Lung microvascular endothelial cell (primary cell): ENCODE measurements at places on chromosomes 12 and 14. TPM values are rescaled to one million over a fixed set of nuclear protein-coding genes. Genes with fewer than 3 reads are reported as not detected.

DNA sequence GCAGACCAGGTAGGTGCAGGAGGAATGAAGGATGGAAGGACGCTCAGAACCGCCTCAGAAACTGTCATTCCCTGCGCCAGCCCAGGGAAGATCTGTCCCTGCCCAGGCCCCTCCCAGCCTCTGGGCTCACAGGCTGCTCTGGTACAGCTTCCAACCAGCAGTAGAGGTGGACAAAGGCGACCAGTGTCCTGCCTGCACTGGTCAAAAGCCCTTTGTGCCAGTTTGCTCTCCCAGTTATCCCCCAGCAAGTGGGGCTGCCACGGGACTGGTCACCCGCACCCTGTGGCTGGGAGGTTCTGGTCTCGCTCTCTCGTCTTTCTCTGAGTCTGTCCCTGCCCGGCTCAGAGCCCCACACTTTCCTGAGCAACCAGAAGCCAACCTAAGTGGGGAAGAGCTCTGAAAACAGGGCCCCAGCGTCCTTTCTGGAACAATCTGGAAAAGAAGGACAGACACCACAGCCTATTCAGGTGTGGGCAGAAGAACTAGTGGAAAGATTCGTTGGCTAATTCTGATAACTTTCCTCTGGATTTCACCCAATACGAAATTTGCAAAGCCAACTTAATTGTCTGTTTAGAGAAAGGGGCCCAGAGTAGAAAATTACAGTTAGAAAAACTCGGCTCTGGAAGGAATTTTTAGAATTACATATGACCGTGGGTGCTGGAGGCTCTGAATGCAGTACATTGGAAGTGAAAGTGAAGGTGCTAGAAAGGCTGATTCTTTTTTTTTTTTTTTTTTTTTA lies 21.7 kb downstream of the SNRNP35 start:
- no peak for DNase-seq

- no peak for DNase-seq
These were observed 114.5 kb downstream of the PTPRR start for GRCh38 chr12:70806043-70806442.

DNA sequence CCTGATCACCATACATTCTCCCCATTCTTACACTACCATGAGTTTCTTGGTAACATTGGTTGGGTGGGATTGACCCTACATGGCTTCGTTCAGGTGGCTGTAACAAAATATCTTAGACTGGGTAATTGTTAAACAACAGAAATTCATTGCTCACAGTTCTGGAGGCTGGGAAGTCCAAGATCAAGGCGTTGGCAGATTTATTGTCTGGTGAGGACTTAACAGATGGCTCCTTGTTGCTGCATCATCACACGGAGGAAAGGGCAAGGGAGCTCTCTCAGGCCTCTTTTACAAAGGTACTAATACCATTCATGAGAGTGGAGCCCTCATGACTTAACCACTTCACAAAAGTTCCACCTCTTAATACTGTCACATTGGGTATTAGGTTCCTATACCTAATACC lies 116.7 kb upstream of the EGLN3 start:
- DNase-seq = no peak

The OR6C2 gene
- not detected in 2 replicates for total RNA-seq

DNA sequence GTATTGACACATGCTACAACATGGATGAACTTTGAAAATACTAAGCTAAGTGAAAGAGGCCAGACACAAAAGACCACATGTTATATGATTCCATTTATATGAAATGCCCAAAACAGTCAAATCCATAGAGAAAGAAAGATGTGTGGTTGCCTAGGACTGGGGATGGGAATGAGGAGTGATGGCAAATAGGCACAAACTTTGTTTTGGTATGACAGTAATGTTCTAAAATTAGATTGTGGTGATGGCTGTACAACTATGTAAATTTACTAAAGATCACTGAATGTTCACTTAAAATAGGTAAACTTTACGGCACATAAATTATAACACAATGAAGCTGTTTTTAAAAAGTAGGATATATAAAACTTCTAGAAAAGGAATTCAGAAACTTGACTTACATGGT lies 41.7 kb downstream of the PPP1R13B start:
- DNase-seq = no peak

- DNase-seq = no peak
These were observed 491.2 kb downstream of the PCNX1 start for GRCh38 chr14:71398450-71398849.

GRCh38 chr14:101119830-101120571 lies 216.5 kb upstream of the RTL1 start:
- DNase-seq = no peak

The KRT83 gene
- total RNA-seq = not detected in 2 replicates

GRCh38 chr14:21647380-21647779 lies 6.3 kb upstream of the OR4E2 start:
- no peak for DNase-seq

- no peak for DNase-seq
These were observed 15.7 kb downstream of the SNRPF start for GRCh38 chr12:95874452-95874851.

DNA sequence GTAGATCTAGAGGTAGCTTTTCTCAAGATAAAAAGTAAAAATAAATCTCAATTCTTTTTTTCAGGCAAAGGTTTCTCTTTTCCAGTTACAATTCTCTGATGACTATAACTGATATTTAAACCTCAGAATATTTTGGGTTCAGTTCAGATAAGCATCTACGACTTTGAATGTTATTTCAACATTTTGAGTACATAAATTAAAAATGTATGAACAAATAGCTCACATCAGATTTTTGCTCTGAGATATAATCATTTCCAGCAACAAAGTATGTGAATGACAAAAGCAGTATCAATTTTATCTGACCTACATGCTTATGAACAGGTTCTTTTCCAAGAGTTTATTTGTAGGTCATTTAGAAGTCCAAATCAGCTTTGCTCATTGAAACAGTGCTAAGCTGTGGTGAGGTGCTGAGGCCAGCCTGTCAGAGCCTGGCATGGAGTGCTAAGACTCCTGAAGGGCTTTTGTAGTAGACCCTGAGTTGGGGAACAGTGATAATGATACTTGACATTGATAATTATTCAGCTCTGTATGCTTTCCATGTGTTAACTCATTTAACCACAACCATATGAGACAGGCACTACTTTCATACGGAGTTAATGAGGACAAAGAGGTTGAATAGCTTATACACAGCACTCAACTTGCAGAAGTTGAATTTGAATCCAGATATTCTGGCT lies 205.0 kb upstream of the DCN start:
- no peak for DNase-seq

DNA sequence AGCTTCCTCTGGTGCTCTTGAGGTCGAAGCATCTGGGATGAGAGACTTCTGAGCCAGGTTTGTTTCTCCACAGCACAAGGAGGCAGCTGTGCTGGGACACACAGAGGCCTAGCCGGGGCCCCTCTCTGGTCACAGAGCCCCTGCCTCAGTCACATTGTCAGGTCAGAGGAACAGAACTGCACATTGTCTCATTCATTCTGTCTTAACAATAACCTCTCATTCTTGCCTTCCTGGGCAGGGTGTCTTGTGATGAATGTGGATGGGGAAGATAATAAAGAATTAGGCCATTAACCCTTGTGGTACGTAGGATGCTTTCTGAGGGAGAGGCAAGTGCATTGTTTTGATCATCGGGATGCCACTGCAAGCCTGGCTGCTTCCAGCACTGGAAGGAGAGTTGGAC lies 29.8 kb downstream of the FNTB start:
- no peak for DNase-seq

The KRT77 gene
- total RNA-seq = not detected in 2 replicates

DNA sequence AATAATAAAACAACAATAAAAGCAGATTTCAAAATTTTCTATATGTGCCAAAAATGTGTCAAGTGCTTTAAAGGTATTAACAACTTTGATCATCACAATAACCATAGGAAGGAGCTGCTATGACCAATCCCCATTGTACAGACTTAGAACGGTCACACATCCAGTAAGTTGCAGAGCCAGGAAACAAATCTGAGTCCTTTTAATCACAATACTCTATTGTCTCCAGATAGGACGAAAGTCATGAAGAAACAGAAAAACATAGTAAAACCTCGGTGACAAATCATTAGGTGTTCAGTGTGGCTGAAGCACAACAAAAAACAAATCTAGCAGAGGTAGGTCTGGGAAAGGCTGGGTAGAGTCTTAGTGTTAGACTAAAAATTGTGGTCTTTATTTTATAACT lies 178.8 kb downstream of the GRIP1 start:
- DNase-seq = no peak

GRCh38 chr12:11929714-11930113 lies 141.0 kb upstream of the BCL2L14 start:
- no peak for DNase-seq

DNA sequence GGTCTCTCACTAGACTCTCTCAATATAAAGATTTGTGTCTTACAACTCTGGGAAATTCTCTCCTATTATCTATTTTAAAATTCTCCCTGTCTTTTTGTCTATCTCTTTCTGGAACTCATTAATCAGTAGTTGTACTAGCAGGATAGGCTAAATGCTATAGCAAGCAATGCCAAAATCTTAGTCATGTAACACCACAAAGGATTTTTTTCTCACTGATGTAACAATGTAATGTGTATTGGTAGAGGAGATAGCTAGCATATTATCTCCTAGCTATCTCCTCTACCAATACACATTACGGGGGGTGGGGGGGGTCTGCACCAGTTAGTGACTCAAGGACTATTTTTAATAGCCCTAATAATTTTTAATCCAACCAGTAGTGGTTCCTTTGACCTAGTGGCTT lies 225.4 kb downstream of the KLHL28 start:
- DNase-seq = no peak

GRCh38 chr12:86627001-86627400 lies 370.8 kb upstream of the MGAT4C start:
- DNase-seq = no peak

The MORN3 gene
- under 0.01 and 0.44 TPM in 2 replicates for total RNA-seq

DNA sequence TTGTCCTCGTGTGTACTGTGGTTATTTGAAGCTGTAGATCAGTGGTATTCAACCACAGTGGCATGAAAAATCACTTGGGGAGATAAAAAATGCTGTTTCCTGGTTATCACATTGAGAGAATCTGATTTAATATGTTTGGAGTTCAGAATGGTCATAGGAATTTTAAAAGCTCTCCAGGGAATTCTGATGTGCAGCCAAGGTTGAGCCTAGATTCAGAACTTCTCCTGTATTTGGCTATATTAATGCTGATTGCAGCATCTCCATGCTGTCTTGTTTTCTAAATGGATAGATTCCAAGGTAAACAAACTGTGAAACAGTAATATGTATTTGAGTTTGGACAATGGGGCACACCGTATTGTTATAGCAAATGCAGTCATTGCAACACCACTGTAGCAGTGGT lies 982.2 kb upstream of the FBXO33 start:
- no peak for DNase-seq

GRCh38 chr12:109460538-109460937 lies 16.6 kb downstream of the KCTD10 start:
- no peak for DNase-seq

DNA sequence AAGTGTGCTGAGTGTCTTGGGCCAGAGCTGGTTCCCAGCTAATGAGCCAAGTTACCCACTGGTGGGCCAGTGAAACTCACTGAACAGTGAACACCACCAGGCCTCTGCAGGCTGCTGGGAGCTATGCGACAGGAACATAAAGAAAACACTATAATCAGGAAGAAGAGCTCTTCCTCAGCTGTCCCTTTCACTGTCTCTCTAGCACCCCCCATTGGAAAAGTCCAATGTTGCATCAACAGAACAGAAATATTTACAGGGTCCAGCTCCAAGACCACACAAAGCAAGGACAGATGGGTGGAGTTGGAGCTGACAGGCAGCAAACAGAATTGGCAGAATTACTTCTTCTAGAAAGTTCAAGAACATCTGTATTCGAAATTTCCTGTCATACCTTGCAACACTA lies 903.6 kb upstream of the TMEM132C start:
- no peak for DNase-seq

The CNTN1 gene
- total RNA-seq = 0.22 TPM in 1 of 2 replicates, not detected in the other

DNA sequence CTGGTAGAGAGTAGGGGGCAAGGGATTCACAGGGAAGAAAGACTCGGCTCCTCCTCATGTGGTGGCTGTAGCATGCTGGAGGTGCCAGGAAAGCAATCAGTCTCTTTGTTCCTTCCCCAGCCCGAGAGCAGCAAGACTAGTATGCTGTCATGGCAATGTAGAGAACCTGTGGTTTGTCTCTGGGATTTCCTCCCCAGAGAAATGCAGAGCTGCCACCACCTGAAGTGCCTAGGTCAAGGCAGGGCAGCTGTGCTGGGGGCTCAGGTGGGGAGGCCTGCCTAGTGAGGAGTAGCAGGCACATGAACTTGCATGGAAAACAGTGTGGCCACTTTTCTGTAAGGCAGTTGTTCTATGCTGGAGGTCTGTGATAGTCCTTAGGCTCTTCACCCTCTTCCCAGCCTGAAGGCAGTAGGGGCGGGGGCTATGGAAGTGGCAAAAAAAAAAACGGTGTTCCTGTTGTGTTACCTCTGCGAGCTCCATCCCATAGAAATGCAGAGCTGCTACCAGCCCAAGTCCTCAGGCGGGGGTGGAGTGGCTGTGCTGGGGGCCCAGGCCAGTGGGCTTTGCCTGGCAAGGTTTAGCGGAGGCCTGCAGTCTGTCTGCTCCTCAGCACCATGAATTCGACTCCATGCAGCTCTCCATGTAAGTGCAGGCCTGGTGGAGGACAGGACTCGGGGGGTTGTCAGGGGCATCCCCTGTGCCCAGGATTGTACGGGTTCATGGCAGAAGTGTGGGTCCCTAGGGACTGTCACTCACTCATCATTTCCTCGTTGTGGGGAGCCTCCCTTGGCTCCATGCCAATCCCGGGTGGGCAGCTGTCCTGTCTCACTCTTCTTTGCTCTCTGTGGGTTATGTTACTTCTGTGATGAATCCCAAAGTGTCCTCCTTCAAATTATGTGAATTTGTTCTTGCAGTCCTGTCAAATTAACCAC lies 4.1 kb upstream of the CLEC4D start:
- DNase-seq = no peak
